Endothelial cell (in vitro differentiated cells): ENCODE measurements at places on chromosomes 1 and 21.

GRCh38 chr1:42260376-42261070 is 74.5 kb downstream of the FOXJ3 start:
- no peak for DNase-seq

GRCh38 chr1:19644681-19645410 is 735 bp downstream of the NBL1 start:
- peak; percentile 45 for DNase-seq

GRCh38 chr1:31306278-31306677 is 9.4 kb downstream of the ZCCHC17 start:
- DNase-seq = no peak

DNA sequence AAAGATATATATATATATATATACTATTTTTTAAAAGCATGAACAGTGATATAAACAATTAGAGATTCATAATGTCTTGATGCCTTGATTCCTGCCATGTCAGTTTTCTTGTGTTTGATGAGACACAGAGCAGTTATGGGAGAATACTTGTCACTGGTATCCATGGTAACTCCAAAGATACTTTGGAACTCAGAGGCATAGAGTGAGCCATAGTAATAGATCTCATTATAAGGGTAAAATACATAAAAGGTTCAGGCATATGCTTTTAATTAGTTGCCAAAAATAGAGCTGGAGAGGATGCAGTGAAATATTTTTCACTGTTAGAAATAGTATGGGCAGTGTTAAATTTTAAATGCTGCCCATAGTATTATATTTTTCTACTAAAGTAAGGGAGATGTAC is 134.1 kb downstream of the SYT14 start:
- DNase-seq = no peak

- DNase-seq = no peak
These were observed 180.8 kb downstream of the TPR start for GRCh38 chr1:186194107-186194756.

DNA sequence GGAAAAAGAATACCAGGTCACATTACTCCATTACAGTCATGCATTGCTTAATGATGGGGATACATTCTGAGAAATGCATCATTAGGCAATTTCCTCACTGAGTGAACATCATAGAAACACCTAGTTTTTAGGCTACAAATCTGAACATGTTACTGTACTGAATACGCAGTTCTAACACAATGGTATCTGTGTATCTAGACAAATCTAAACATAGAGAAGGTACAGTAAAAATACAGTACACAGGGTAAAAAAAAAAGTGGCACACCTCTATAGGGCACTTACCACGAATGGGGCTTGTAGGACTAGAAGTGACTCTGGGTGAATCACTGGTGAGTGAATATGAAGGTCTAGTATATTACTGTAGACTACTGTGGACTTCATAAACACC is 115.7 kb downstream of the AKT3 start:
- no peak for DNase-seq

GRCh38 chr1:226982451-226983177 is 42.5 kb downstream of the COQ8A start:
- no peak for DNase-seq

DNA sequence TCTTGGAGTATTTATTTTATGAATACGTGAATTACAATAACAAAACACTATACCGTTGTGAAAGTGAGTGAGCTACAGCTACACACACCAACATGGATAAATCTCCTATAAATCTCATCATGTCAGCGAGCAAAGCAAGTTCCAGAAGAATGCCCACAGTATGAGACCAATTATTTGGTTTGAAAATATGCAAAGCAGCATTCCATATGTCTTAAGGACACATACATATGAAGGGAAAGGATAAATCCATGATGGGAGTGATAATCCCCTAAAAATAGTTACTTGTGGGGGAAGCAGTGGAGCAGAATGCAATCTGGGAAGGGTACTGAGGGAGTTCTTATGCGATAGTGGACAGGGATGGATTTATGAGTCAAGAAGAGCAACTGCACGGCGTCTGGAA is 261.3 kb downstream of the DISC1 start:
- no peak for DNase-seq
